ENCODE measurements at places on chromosomes 5 and 9.

DNA sequence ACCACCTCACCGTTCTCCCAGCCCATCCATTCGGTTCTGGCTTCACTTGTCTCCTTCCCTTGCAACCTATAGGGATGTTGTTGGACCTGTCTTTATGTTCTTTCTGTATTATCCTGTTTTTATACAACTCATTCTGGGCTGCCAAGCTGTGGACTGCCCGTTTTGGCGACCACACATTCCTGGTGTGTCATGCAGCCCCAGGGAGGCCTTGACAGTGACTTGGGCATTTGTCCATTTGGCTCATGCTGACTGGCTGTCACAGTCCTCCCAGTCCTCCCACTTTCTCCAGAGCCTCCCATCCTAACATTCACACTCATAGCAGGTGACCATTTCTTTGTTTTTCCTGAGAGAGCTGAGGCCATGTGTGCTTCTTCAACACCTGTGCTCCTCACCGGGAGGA is 136.4 kb downstream of the SLF1 start:
- no peak for DNase-seq

DNA sequence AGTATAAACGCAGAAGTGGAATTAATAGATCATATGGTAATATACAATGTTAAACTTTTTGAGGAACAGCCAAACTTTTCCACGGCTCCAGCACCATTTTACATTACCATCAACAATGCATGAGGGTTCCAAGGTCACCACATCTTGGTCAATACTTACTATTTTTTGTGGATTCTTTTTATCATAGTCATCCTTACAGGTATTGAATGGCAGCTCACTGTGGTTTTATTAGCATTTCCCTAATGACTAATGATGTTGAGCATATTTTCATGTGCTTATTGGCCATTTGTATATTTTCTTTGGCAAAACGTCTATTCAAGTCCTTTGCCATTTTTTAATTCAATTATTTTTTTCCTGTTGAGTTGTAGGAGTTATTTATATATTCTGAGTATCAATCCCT is 14.1 kb upstream of the RAPGEF6 start:
- DNase-seq = no peak

GRCh38 chr5:55920784-55921183 is 69.6 kb downstream of the IL31RA start:
- no peak for DNase-seq

GRCh38 chr5:106827061-106827460 is 843.7 kb downstream of the EFNA5 start:
- DNase-seq = no peak

- DNase-seq = no peak
Observed at GRCh38 chr9:137299938-137300337, 2.1 kb downstream of the NRARP start.

DNA sequence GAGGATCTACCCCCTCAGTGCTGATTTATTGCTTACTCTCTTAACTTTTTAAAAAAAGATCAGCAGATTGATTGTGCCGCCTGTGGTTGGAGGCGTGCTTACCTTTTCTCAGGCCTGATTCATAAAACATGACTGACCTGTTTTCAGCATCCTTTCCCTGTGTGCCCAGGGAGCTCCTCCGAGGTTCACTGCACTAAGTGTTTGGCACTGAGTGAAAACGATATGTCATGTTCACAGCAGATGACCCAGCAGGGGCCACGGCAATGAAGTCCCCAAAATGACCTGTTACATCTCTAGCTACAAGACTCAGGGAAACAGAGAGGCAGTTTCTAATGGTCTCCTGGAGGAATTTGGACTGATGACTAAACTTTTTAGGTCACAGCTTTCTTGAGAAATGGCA is 69.9 kb downstream of the INSYN2B start:
- DNase-seq = no peak

DNA sequence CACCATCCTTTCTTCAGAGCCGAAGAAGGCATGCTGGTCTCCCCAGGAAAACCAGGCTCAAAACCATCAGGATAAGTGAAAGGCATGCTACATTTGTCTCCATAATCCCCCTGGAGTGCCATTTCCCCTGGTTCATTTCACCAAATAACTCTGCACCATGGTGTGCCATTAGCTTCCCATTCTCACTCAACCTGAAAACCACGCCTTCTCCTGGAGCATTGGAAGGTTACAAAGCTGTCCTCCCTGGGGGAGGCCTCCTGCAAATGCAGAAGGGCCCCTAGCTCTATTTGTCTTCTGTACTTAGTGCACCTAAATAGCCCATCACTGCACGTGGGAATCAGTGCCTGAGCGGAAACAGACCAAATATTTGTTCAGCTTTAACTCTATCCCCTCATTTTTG is 90.2 kb upstream of the ICE1 start:
- no peak for DNase-seq

DNA sequence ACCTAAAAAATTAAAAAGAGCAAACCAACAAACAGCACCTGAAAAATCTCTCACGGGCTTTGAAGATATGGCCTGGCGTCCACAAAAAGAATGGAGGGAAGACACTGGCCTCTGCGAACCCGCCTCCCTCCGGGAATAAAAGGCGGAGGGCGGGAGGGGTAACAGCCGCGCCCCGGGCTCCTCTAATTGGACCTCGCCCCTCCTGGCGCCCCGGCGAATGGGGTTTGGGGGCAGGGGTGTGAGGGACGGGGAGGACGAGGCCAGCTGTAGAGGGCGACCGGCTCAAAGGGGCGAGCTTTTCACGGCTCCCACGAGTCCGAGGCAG is 753 bp downstream of the FANCC start:
- peak; percentile 53 for DNase-seq

DNA sequence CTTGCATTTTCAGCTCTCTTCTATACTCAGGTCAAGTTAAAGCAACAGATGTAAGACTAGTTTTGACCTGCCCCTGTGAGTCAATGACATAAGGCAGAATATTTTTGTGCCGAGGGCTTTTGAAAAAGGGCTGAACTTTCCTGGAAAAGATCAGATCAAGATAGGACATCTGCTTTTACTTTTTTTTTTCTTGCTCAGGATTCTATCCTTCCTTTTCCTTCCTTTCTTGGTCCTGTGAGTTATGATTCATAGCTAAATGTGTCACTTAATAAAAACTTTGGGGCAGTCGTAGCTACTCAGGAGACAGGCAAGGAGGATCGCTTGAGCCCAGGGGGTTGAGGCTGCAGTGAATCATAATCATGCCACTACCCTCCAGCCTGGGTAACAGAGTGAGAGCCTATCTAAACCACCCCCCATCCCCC is 84.3 kb upstream of the BRINP1 start:
- no peak for DNase-seq

- no peak for DNase-seq
Observed at GRCh38 chr5:96966801-96967200, 30.9 kb downstream of the LNPEP start.
